ENCODE measurements at places on chromosomes 12 and 14. TPM values are rescaled to one million over a fixed set of nuclear protein-coding genes. Genes with fewer than 3 reads are reported as not detected.

- no peaks in the 10 kb centered on the region for H3K27me3 ChIP-seq
- no peaks in the 10 kb centered on the region for H3K4me1 ChIP-seq
- no peak overlapping the region for H3K4me3 ChIP-seq
- H3K36me3 ChIP-seq = no peaks in the 10 kb centered on the region
Observed at GRCh38 chr12:17992002-17992656, 97.9 kb downstream of the RERGL start.

- H3K4me3 ChIP-seq = no peak overlapping the region
- DNase-seq = no peak
- no peaks in the 10 kb centered on the region for H3K36me3 ChIP-seq
- H3K27ac ChIP-seq = no peak overlapping the region
- H3K4me1 ChIP-seq = no peaks in the 10 kb centered on the region
Observed at GRCh38 chr14:97198813-97199212, 401.6 kb downstream of the VRK1 start.

GRCh38 chr14:93804654-93805053, 16.4 kb upstream of the PRIMA1 start:
- no peak overlapping the region for H3K4me3 ChIP-seq
- DNase-seq = no peak
- no peak overlapping the region for H3K27ac ChIP-seq

DNA sequence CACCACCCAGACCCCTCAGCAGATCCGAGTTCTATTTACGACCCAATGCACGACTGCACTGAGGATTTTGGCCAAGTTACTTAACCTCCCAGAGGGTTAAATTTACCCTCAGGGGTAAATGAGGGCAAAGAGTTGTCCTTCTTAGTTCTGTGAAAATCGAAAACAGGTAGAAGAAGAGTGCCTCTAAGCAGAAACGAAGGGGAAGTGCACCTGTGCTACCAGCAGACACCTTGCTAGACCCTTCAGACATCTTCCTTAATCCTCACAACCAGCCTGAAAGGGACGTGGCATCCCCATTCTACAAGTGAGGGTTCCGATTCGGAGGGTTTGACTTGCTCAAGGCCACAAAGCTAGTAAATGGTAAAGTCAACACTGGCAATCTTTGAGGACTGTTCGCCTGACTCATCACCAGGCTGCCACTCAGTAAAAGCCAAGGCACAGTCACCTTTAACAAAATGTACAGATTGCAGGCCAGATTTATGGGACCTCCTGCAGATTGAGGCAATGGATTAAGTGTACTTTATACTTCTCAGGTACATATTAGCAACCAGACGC, 1.6 kb downstream of the GSG1 start:
- no peaks in the 10 kb centered on the region for H3K36me3 ChIP-seq
- no peak for DNase-seq
- H3K4me3 ChIP-seq = peak overlapping the region; percentile 51
- peaks cover 53% of the 10 kb centered on the region for H3K4me1 ChIP-seq
- H3K27ac ChIP-seq = peak overlapping the region; percentile 89
- H3K27me3 ChIP-seq = no peaks in the 10 kb centered on the region

GRCh38 chr12:112837629-112838197, 46.2 kb downstream of the RPH3A start:
- DNase-seq = no peak
- no peaks in the 10 kb centered on the region for H3K36me3 ChIP-seq
- H3K4me3 ChIP-seq = no peak overlapping the region
- H3K27me3 ChIP-seq = no peaks in the 10 kb centered on the region

- no peak overlapping the region for H3K27ac ChIP-seq
- DNase-seq = no peak
- no peaks in the 10 kb centered on the region for H3K27me3 ChIP-seq
- H3K4me3 ChIP-seq = no peak overlapping the region
- no peaks in the 10 kb centered on the region for H3K36me3 ChIP-seq
Observed at GRCh38 chr14:68677901-68678300, 115.0 kb downstream of the ZFP36L1 start.

DNA sequence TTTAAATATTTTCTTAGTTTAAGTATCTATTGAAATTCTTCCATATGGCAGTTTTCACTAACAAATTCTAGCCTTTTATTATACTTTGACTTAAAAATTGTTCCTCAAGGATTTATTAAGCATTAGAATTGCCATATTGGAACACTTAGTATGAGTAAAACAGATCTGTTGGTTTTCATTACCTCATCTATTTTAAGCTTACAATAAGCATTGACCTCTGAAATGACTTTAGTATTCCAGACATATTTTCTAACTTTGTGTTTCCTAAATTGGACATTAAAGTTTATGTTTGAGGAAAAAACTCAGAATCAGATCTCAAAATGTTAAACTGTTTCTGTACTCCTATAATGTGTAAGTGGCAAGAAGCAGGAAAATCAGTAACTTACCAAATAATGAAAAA, 48.4 kb downstream of the CSRP2 start:
- no peak overlapping the region for H3K27ac ChIP-seq
- peaks cover 57% of the 10 kb centered on the region for H3K36me3 ChIP-seq
- H3K4me3 ChIP-seq = no peak overlapping the region

DNA sequence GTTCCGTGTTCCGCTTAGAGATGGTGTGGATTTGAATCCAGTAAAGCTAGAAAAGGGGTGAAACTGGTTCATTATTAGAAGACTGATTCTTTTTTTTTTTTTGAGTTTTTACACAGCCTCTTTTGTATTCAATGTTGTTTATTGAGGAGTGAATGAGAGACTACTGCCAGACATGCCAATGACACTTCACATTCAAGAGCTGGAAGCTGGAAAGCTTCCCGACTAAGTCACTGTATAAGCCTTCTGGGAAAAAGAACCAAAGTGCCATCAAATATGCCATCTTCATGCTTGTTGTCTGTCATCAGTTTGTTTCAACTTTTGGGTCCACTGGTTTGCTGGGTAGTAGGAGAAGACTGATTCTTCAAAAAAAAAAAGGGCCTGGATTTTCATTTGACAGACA, 164.8 kb downstream of the ATP23 start:
- H3K27ac ChIP-seq = no peak overlapping the region
- H3K27me3 ChIP-seq = no peaks in the 10 kb centered on the region
- no peaks in the 10 kb centered on the region for H3K36me3 ChIP-seq

DNA sequence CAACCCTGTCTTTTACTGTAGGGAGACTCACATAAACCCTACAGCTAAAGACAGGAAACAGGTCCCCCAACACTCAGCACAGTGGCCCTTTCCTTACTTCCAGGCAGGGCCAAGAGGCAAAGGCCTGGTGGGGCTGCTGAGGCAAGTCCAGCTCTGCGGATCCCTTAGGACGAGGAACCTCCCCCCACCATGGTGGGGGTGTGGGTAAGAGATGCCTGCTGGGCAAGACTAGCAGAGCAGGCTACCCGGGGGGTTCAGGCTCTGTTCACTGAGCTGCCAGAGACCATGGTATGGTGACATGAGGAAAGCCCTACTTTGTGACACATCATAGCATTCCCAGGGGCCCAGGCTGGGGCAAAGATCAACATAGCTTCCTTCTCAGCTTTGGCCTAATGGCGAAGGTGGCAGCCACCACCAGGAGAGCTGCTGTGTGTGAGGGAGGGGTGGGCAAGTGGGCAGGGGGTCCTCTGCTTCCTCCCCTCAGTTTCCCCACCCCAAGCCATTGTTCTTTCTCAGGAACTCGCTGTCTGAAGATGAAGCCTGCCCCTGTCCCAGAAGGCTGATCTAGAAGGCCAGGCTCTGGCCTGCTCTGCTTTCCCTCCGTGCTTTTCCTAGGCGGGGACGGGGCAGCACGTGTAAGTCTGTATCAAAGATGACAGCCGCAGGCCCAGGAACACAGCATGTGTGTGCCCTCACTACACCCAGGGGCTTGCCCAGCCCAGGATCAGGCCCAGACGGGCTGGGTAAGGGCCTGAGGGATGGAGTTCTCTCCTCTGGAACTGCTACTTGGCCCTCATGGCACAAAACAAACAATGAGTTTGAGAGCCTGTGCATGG, 10.1 kb upstream of the TINF2 start:
- H3K27ac ChIP-seq = no peak overlapping the region
- H3K4me1 ChIP-seq = peaks cover 17% of the 10 kb centered on the region
- DNase-seq = peak; percentile 51
- no peak overlapping the region for H3K4me3 ChIP-seq
- peaks cover 8% of the 10 kb centered on the region for H3K36me3 ChIP-seq

The NOVA1 gene
- total RNA-seq = 4.0 TPM

The KCNC2 gene
- total RNA-seq = not detected

The SPTB gene
- total RNA-seq = 0.94 TPM
